A549 (cell line): ENCODE measurements at places on chromosomes 4 and X.

DNA sequence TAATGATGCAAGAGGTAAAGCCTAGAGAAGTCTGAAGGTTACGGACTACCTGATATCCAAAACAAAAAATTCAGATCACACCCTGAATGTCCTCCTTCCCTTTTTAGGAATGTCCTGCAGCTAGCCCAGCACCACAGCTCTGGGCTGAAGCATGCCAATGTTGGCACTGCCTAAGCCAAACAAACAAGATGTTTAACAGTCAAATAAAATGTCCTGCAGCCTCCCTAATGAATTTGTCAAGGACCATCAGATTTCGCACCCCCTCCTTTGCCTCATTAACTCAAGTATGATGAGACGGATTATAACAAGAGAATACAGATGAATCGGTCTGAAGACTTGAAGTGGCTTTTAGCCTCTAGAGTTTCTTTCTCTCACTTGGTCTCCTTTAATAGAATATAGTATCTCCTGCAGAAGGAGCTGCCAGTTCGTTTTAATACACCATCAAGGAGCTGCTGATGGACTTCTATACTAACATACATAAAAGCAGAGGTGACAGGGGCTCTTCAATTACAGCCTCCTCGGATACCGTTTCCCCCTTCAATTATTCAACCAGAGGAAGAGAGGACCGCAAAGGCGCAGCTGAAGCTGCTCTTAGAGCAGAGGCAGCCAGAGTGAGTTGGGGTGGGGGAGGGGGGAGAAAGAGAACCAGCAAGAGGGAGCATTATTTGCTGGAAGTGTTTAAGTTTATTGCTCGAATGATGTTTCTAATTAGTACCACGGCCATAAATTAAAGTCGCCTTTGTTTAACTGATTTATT is 3.0 kb upstream of the MAB21L2 start:
- DNase-seq = no peak

DNA sequence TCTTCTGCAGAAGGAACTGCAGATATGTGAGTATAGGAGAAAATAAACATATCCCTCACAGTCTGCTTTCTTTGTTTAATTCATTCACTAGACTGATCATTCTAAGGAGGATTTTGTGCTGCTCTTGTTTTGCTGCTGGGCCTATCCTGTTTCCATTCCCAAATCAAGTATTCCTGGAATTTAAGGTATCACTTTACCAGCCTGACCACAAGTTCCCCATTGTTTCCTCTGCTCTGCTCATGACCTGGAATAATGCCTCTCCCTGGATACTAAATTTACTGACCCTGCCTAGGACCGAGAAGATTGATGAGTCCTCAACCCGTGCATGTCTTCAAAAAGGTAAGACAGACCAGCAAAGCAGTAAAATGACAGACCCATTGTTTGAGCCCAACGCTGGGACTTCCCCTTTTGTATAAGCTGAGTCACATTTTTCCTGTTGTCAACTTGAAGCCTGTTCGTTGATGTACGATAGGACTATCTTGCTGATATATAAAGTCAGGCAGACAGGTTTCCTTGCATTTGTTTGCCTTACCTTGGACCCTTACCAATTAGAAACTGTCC is 85.5 kb upstream of the TET2 start:
- no peak for DNase-seq

- no peak for DNase-seq
Measured at GRCh38 chrX:56798866-56799758, 70.1 kb downstream of the NBDY start.

- no peak for DNase-seq
Measured at GRCh38 chr4:6941796-6942195, 32.2 kb downstream of the TBC1D14 start.

- no peak for DNase-seq
Measured at GRCh38 chrX:28223991-28224390, 242.7 kb upstream of the DCAF8L1 start.

DNA sequence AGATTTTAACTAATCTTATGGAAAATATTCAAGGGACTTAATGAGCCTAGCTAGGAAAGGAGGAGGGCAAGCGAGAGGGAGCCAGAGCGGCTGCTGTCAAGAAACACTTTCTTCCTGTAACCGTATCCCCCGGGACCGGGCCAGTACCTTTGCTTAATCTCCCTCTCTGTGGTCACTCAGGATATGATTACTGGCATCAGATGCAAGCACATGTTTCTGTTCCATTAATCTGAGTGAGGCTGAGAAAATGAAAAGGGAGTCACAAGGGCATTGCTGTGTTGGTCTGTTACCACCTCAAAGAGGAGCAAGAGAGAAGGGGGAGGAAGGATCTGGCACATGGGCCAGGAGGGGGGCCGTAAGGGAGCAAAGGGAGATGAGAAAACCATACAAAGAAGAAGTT is 356.7 kb upstream of the GATB start:
- DNase-seq = no peak

DNA sequence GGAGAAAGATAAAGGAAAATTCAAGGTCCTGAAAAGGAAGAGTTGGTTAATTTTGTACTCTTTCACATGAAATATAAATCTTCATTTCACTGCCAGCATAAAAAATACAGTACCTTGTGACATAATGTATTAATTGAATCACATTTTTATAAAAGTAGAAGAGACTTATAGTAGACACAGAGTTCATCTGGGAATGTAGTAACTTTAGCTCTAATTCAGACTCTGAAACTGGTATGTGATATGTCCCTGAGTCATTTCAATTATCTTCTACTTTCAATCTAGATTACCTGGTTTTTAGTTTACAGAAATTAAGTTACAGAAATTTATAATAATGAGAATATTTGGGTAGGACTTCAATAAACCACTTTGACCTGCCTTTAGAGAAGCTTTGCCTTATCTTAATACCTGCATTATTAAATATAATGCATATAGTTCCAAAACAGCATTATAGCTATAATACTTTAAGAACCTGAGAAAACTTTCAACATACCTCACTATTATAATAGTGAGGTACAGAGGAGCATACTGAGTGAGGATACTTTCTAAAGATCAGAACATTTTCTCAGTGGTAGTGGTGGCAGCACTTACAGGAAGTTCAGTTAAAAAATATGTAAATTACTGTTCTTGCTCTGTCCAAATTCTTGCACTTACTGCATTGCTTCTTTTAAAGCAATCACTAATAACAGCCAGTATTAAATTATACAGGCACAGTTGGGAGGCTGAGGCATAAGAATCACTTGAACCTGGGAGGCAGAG is 11.2 kb downstream of the NEK1 start:
- DNase-seq = no peak

DNA sequence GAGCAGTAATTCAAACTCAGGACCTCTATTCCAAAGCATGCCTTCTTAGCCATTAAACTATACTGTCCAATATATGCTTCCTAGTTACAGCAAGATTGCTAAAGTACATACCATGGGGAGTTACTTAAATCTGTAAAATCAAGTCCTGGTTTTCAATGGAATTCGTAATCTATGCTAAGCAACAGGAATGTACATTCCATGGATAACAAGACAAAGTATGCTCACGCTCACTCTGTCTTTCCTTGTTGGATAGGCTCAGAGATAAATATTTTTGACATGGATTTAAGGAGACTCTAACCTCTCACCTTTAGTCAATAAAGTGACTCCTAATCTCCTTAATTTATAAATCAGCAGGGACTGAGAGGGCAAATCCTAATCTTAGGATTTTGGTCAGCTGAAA is 47.3 kb upstream of the STK26 start:
- no peak for DNase-seq

DNA sequence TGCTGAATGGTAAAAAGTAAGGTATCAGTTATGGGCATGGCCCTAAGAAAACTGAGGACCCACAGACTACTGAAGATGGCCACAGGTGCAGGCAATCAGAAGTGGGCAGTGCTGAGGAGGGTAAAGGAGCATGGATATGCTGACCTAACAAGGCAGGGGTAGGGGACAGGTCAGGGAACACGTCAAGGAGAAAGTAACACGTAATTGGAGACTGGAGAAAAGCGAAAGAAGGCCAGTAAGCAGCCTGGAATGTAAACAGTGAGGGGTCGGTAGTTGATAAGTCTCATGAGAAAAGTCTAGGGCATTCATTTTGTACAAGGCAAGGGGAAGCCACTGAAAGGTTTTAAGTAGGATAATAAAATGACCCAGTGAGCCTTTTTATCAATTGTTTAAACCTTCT is 153.3 kb downstream of the PRDM5 start:
- no peak for DNase-seq

DNA sequence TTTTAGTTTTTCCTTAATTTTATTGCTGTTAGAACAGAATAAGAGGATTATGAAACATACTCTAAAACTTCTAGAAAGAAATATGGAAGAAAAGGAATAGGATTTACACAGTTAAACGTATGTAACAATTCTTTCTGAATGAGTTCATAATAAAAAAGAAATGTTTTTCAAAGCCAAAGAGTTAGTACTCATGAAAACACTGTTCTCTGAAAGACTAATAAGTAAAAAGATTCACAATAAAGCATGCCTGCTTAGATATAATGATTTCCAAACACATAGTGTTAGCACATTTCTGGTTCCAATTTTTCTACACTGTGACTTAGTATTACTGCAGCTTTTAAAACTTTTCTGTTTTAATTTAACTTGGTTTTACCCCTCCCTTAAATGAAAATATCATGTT is 49.8 kb upstream of the PRSS48 start:
- DNase-seq = no peak

- no peak for DNase-seq
Measured at GRCh38 chr4:139624441-139625092, 41.1 kb upstream of the MGST2 start.

DNA sequence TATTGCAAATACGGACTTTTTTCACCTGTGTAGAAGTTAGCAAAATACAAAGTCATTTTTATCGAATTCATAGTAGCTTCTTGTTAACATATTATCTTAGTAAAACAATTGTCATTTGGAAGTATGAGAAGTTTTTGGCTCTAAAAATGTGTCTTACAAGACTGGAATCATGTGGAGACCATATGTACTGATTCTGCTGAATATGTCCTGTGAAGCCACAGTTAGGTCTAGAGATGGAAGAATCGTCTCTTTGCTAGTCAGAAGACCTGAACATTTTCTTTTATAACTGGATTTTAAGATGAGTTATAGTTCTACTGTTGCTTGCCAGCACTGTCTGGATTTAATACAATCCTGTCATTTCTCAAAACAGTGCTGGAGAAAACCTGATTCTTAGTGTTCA is 29.0 kb downstream of the TMEM165 start:
- DNase-seq = no peak

- no peak for DNase-seq
Measured at GRCh38 chr4:57116245-57116644, 6.1 kb upstream of the IGFBP7 start.

DNA sequence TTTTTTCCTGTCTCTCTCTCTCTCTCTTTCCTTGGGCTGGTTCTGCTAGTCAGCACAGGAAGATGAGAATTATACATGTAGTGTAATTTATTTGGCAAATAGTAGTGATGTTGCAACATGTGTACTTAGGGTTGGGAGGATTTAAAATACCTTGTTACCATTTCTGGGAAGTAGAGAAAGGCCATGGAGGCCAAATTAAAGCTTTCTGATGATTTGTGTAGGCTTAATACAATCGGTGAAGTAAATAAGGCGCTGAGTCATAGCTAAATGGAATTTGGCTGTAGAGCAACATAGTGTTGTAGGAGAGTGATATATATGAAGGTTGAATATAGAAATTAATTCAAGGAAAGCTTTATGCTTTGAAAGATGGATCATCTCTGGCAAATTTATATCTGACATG is 295.3 kb downstream of the GRID2 start:
- no peak for DNase-seq

- no peak for DNase-seq
Measured at GRCh38 chr4:84099599-84099998, 399.5 kb downstream of the NKX6-1 start.

- no peak for DNase-seq
Measured at GRCh38 chr4:13126976-13127910, 356.9 kb downstream of the RAB28 start.
